Neural progenitor cell (in vitro differentiated cells): ENCODE measurements at places on chromosomes 6 and 20. TPM values are rescaled to one million over a fixed set of nuclear protein-coding genes. Genes with fewer than 3 reads are reported as not detected.
A peak's percentile ranks its signal among the peaks of the same experiment; 100 is the strongest.

Gene ULBP2
- not detected in 2 replicates for total RNA-seq

- H3K4me1 ChIP-seq, result peaks cover 22% of the 10 kb centered on the region
- DNase-seq, result no peak
- no peaks in the 10 kb centered on the region for H3K36me3 ChIP-seq
- H3K4me3 ChIP-seq, result no peak overlapping the region
- no peaks in the 10 kb centered on the region for H3K27me3 ChIP-seq
Measured at GRCh38 chr6:158667360-158667981, 17.6 kb downstream of the SYTL3 start.

GRCh38 chr6:17336425-17336824 lies 55.3 kb downstream of the RBM24 start:
- no peaks in the 10 kb centered on the region for H3K27me3 ChIP-seq
- H3K27ac ChIP-seq, result no peak overlapping the region
- no peak overlapping the region for H3K4me3 ChIP-seq

- no peak overlapping the region for H3K27ac ChIP-seq
- DNase-seq, result no peak
- H3K27me3 ChIP-seq, result no peaks in the 10 kb centered on the region
- no peak overlapping the region for H3K4me3 ChIP-seq
- H3K36me3 ChIP-seq, result no peaks in the 10 kb centered on the region
Measured at GRCh38 chr20:25369971-25370370, 20.7 kb downstream of the ABHD12 start.

GRCh38 chr6:47380251-47380650 lies 70.5 kb upstream of the TNFRSF21 start:
- H3K27ac ChIP-seq, result no peak overlapping the region
- no peak overlapping the region for H3K4me3 ChIP-seq
- no peaks in the 10 kb centered on the region for H3K36me3 ChIP-seq
- no peaks in the 10 kb centered on the region for H3K4me1 ChIP-seq
- DNase-seq, result no peak
- H3K27me3 ChIP-seq, result no peaks in the 10 kb centered on the region

Gene SAPCD1
- 10.1 and 11.9 TPM in 2 replicates for total RNA-seq

- no peaks in the 10 kb centered on the region for H3K27me3 ChIP-seq
- no peak overlapping the region for H3K27ac ChIP-seq
- H3K4me1 ChIP-seq, result no peaks in the 10 kb centered on the region
Measured at GRCh38 chr20:41355192-41355591, 11.4 kb downstream of the EMILIN3 start.

- no peak overlapping the region for H3K27ac ChIP-seq
- DNase-seq, result no peak
- no peaks in the 10 kb centered on the region for H3K27me3 ChIP-seq
- H3K4me1 ChIP-seq, result peaks cover 5% of the 10 kb centered on the region
Measured at GRCh38 chr20:48051794-48052474, 266.7 kb upstream of the SULF2 start.

DNA sequence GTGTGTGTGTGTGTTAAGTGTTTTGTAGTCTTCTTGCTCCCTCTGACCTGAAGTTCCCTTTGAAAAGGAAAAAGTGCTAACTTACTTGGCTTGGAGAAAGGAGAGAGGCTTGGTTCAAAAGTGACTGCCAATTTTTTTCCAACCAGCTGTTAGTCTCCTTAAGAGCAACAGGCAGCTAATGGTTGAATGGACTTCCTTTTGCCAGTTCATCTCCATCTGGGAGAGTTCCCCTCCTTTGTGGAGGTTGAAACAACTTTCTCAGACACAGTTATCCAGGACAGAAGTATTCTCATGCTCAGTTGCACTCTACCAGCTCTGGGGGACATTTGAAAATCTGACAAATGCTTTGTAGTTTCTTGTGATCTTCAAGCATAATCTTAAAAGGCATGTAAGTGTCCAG lies 4.5 kb downstream of the RIPOR2 start:
- no peaks in the 10 kb centered on the region for H3K27me3 ChIP-seq
- no peak overlapping the region for H3K4me3 ChIP-seq
- DNase-seq, result peak; percentile 8
- H3K27ac ChIP-seq, result no peak overlapping the region

DNA sequence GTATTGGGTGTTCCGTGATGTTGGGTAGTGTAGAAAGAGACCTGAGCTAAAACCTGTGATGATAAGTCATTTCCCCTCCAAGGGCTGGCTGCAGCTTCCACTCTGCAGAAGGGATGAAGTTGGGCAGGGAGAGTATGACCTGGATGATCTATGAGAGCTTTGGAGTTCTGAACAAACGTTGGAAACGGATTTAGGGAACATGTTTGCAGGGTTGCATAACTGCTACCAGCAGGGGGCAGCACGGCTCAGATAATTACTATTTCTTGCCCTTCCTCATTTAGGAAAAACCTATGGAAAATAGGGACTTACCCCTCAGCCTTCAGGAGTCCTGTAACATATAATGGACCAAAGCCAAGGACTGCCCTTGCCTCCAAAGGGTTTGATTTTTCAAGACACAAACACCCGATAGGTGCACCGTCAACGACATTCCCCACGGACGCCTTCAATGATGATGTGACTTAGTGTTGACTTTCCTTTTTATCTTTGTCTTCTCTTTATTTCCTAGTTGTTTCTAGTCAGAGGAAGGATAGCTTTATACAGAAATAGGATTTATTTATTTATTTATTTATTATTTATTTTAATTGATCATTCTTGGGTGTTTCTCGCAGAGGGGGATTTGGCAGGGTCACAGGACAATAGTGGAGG lies 164.9 kb upstream of the SASH1 start:
- H3K27me3 ChIP-seq, result no peaks in the 10 kb centered on the region
- H3K27ac ChIP-seq, result no peak overlapping the region
- DNase-seq, result peak; percentile 58
- no peaks in the 10 kb centered on the region for H3K36me3 ChIP-seq

Gene PXMP4
- 3.5 and 6.1 TPM in 2 replicates for total RNA-seq

GRCh38 chr6:37637562-37638413 lies 59.9 kb downstream of the MDGA1 start:
- H3K4me3 ChIP-seq, result no peak overlapping the region
- no peaks in the 10 kb centered on the region for H3K27me3 ChIP-seq
- no peak for DNase-seq
- no peak overlapping the region for H3K27ac ChIP-seq

Gene MMS22L
- total RNA-seq, result 50.1 and 76.5 TPM in 2 replicates

- H3K27me3 ChIP-seq, result no peaks in the 10 kb centered on the region
- H3K4me1 ChIP-seq, result peaks cover 10% of the 10 kb centered on the region
- peak; percentile 62 for DNase-seq
- H3K4me3 ChIP-seq, result no peak overlapping the region
- H3K36me3 ChIP-seq, result no peaks in the 10 kb centered on the region
- no peak overlapping the region for H3K27ac ChIP-seq
Measured at GRCh38 chr20:59948828-59949720, 8.9 kb downstream of the FAM217B start.

Gene SYCP2
- total RNA-seq, result 0.06 and 0.88 TPM in 2 replicates

GRCh38 chr6:90362318-90362717 lies 65.7 kb upstream of the BACH2 start:
- no peaks in the 10 kb centered on the region for H3K27me3 ChIP-seq
- no peaks in the 10 kb centered on the region for H3K36me3 ChIP-seq
- no peak overlapping the region for H3K27ac ChIP-seq
- H3K4me1 ChIP-seq, result peaks cover 38% of the 10 kb centered on the region

DNA sequence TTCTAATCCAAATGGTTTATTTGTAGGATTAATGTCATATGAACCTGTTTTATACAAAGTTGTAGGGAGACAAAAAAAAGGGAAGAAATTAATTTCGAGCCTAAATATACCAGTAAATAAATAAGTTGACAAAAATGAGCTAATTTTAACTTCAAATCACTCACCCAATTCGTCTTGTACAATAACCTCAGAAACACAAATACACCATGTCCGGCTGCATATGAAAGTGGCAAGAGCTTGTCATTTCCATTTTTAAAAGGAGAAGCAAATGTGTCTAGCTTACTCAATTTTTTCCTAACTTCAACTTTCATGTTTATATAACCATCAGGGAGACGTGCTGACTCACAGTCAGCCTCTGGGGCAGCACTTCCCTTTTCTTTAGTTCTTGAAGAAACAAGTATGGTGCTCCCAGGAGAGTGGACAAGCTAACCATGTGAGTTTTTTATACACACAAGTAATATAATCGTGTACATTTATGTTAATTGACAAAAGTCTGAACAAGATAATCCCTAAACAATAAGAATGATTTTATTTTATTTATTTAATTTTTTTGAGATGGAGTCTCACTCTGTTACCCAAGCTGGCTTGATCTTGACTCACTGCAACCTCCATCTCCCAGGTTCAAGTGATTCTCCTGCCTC lies 55.5 kb upstream of the SGK1 start:
- no peak overlapping the region for H3K27ac ChIP-seq
- no peaks in the 10 kb centered on the region for H3K36me3 ChIP-seq
- no peaks in the 10 kb centered on the region for H3K27me3 ChIP-seq
- no peak for DNase-seq
- H3K4me3 ChIP-seq, result no peak overlapping the region
- no peaks in the 10 kb centered on the region for H3K4me1 ChIP-seq
